GF-D8 (cell line): ENCODE measurements at places on chromosomes 12 and 14.

DNA sequence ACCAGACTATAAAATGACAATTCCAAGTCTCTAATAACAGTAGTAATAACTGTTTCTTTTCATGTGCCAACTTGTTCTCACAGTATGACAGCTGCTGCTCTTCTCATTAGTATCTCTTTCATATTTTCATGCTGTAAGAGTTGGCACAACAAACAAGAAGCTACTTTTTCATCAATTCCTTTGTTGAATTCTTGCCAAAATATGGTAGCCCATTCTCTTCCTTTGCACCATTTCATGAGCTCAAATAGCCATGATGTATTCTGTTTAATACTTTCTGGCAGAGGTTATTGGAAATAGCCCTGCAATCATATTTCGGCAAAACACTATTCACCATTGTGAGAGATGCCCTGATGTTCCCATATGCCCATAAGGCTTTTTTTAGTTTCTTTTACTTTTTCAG is 1100.7 kb downstream of the TRHDE start:
- DNase-seq = no peak

DNA sequence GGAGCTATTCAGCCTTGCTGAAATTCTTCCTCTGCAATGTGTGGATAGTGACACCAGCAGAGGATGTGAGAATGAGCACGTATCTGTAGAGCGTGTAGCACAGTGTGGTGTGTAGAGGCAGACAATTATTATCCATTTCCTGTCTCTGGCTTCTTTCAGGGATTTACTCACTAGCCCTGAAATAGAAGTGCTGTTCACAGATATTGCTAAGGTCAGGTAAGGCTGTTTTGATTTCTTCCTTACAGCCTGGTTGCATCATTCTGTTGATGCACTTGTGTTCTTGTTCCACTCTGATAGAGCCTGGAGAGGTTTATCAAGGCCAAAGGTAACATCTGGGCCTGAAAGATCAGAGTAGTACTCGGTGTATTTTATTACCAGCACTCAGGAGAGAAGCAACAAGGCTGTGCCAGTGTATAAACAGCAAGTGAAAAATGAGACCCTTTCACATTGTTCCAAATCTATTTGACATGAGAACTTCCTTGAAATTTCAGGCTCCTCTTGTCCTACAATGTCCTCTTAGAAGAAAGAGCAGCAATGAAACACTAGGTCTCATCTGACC is 16.7 kb downstream of the ARG2 start:
- DNase-seq = no peak

GRCh38 chr12:74440469-74440868 is 97.2 kb upstream of the ATXN7L3B start:
- DNase-seq = no peak

GRCh38 chr12:22626406-22626805 is 1.4 kb downstream of the ETNK1 start:
- no peak for DNase-seq

DNA sequence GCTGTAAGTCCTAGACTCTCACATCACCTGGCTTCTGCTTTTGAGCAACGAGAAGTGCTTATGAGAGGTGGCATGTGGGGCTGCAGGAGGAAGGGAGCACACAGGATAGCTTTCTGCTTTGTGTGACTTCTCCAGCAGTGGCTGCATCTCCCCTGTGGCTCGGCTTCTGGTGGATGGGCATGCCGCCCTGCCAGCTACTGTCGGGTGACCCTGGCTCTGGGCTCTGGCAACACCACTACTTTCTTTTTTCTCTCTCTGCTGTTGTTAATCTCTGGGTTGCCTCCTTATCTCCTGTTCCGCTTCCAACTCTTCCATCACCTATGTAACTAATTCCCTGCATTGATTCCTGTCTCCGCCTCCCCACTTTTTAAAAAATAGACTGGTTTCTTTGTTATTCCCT is 209.1 kb upstream of the DAAM1 start:
- DNase-seq = no peak

GRCh38 chr14:44529026-44529425 is 21.9 kb upstream of the FSCB start:
- no peak for DNase-seq

- DNase-seq = no peak
Measured at GRCh38 chr14:105260959-105261358, 12.6 kb downstream of the BTBD6 start.

GRCh38 chr14:20802341-20803084 is at the start of gene RNASE1:
RNASE1 (minus strand) TSS chr14:20802844; CDS start chr14:20802068, 776 bp downstream.
- no peak for DNase-seq

DNA sequence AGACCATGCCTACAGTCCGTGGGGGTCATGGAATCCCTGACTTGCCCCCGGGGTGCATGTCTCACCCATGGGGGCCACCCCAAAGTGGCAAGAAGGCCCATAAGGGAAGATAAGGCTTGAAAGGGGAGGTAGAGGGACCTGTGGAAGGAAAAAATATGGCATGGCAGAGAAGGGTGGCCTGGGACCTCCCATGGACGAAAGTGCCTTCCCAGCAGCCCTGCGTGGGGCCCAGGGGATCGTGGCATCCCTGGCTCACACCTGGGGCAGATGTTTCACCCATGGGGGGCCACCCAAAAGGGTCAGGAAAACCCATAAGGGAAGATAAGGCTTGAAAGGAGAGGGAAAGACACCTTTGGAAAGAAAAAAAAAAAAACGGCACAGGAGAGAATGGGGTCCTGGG is 264.6 kb downstream of the ALG10 start:
- no peak for DNase-seq

DNA sequence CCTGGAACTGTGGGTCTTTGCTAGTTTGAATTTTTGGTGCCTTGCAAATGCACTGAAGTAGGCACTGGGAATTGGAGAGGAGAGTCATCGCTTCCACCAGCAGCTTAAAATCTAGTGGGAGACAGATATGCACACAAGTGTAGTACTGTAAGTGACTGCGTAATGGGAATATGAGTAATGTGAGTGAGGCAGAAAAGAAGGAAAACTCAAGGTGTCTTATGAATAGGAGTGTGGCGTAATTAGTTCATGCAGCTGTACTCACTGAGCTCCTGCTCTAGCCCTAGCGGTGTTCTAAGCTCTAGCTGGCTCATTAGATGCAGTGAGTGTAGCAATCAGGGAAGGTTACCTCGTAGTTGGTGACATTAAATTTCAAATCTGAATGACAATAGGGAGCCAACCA is 2.8 kb downstream of the TCP11L2 start:
- no peak for DNase-seq

GRCh38 chr12:80291108-80291754 is 152.8 kb upstream of the PTPRQ start:
- no peak for DNase-seq

DNA sequence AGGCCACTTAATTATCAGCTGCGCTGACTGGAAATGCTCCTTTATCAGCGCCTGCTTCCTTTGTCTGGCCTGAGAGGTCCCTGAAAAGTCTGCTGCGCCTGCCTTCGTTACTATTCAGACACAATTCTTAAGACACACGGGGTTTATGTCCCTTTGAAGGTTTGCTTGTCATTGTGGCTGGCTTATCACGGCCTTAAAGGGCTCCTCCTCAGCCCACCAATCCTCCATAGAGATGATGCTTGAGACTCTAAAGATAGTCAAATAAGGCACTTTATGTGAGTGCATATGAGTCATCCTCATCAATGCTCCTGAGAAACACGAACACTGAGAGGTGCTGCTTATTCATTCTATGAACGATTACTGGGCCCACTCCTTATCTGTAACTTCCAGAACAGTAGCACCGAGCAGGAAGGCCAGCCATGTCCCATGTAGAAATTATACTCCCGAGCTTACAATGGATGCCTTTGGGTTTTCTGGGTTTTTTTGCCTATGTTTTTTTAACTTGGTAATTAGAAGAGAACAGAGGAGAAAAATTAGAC is 1268.2 kb upstream of the TMEM132C start:
- DNase-seq = no peak

- no peak for DNase-seq
Measured at GRCh38 chr12:5773550-5773949, 171.5 kb downstream of the ANO2 start.

DNA sequence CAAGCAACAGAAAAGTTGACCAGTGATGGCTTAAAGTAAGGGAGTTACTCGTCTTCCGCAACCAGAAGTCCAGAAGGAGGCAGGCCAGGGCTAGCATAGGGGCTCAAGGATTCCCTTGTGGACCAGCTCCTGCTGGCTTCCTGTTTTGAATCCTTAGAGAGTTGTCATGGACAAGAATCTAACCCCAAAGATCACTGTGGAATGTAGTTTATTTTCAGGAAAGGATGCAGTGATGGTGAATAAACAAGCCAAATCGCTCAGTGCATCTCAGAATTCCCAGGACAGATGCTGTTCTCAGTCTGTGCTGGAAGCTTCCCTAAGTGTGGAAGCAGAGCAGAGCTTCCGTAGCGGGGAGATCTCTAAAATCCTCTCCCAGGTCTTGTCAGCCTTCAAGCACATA is 311.3 kb downstream of the C12orf75 start:
- no peak for DNase-seq

- DNase-seq = no peak
Measured at GRCh38 chr12:34306133-34306830, 284.0 kb downstream of the ALG10 start.

- DNase-seq = no peak
Measured at GRCh38 chr14:66483322-66483721, 2.8 kb upstream of the CCDC196 start.

GRCh38 chr14:75426332-75427125 is 1.3 kb upstream of the JDP2 start:
- no peak for DNase-seq

DNA sequence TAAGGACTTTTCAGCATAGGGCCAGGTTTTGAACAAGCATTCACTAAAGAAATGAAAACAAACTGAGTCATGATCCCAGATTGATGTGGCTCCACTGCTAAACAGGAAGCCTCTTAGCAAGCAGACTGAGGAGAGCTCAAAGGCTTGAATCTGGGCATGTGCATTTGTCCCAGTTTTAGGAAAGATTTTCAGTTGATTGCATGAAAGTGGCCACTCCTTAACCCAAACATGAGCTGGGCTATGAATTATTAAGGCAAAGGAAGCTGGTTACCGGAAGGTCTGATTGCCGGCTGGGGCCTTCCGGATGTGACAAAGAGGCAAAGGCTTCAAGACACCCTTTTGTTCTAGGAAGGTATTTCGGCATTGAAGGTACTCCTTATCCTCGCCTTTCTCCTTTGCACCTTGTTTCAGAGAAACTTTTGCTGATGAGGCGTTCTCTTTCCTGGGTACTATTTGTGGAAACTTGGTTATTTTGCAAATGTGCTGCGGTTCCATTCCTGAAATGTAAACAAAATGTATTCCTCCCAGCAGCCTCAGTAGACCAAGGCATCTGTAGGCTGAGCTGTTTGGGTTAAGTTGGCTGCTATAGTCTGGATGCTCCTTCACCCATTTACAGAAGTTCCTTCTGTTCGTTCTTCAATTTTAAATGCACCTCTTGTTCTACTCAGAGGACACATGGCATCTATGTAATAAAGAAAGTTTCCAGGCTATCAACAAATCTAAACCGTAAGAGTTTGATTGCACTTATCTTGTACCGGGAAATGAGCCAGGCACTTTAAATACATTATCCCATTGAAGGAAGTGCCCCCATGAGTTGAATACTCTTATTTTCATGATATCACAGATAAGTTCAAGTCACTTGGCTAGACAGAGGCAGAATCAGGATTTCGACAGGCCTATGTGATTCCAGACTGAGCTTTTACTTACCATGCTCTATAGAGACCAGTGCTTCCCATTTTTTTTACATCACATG is 115.6 kb upstream of the METAP2 start:
- no peak for DNase-seq

DNA sequence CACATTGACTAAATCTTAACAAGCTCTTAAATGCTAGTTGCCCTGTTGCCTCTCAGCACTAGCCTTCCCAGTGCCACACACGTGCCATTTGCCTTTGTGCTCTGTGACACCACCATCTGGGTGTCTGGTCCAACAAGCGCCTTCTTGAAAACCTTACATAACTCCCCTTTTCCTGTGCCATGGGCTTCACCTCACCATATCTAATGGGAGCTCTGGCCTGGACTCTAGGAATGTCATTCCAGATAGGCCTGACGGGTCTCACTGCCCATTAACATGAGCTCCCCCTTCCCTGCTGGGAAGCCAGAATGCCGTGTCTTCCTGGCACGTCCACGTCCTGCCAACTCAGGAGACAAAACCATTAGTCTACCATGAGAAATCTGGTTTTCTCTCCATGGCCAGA is 24.4 kb downstream of the SSPN start:
- DNase-seq = no peak

- DNase-seq = no peak
Measured at GRCh38 chr12:125186471-125187147, 121.4 kb downstream of the AACS start.

DNA sequence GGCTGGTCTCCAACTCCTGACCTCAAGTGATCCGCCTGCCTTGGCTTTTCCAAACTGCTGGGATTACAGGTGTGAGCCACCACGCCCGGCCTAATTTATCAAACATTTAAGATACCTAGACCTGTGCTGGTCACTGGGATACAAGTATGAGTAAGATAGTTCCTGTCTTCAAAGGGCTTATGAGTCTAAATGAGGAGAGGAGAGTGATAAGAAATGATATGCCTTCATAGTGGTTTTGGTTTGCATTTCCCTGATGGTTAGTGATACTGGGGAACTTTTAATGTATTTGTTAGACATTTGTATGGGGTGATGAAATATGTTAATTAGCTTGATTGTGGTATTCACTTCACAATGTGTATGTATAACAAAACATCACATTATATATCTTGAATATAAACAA is 21.2 kb downstream of the TMED10 start:
- DNase-seq = no peak
